ENCODE measurements at places on chromosomes 7 and 10.

GRCh38 chr10:83724471-83725241 is 414.7 kb upstream of the GHITM start:
- no peak for DNase-seq

GRCh38 chr10:93225938-93226337 is 152.2 kb downstream of the CYP26A1 start:
- DNase-seq = no peak

DNA sequence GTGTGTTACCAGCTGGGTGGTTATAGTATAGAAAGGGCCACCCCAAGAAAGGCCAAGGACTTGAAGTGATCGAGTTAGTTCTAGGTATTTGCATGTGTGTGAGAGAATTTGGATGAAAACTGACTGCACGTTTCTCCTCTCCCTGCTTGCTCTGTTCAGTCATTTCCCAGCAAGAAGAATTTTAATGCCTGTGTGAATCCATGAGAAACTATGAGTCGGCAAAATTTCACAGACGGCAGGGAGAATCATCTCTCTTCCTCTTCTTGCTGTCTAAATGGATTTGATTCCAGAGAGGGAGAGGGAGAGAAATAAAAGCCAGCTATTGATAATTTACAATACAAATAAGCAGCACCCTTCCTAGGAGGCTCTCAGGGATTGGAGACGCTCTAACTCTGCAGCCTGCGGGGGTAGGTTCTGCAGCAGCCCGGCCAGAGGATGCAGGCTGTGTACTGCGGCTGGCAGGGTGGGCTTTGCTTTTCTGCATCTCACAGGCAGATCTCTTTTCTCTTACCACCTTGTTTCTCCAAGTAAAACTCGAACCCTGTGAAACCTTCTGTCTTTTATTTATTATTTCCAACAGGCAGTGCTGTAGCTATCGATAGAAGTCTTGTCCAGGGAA is 183.6 kb downstream of the TCF7L2 start:
- no peak for DNase-seq

- DNase-seq = no peak
These were observed 62.6 kb downstream of the CACNB2 start for GRCh38 chr10:18202680-18203460.

GRCh38 chr7:104883248-104883717 is 130.7 kb upstream of the KMT2E start:
- DNase-seq = no peak

DNA sequence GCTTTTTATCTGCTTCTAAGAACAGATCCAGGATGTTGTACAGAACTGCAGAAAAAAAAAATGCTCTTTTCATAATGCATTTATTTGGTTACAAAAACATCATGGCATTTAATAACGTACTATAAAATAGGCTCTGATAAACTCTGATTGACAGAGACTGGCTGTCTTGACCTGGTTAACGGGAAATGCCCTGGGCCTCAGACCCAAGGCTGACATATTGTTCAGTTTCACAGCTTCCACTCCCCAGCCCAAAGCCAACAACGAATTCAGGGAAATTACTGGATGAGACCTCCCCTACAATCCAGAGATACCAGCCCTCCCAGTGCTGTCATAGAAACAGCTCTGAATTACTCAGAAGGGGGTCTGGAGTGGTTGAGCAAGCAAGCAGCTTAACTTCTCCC is 260.1 kb downstream of the CREB5 start:
- no peak for DNase-seq

- DNase-seq = no peak
These were observed 128.1 kb upstream of the UNC5B start for GRCh38 chr10:71084061-71084817.

- no peak for DNase-seq
These were observed 2.1 kb downstream of the ADIRF start for GRCh38 chr10:86970162-86970981.

DNA sequence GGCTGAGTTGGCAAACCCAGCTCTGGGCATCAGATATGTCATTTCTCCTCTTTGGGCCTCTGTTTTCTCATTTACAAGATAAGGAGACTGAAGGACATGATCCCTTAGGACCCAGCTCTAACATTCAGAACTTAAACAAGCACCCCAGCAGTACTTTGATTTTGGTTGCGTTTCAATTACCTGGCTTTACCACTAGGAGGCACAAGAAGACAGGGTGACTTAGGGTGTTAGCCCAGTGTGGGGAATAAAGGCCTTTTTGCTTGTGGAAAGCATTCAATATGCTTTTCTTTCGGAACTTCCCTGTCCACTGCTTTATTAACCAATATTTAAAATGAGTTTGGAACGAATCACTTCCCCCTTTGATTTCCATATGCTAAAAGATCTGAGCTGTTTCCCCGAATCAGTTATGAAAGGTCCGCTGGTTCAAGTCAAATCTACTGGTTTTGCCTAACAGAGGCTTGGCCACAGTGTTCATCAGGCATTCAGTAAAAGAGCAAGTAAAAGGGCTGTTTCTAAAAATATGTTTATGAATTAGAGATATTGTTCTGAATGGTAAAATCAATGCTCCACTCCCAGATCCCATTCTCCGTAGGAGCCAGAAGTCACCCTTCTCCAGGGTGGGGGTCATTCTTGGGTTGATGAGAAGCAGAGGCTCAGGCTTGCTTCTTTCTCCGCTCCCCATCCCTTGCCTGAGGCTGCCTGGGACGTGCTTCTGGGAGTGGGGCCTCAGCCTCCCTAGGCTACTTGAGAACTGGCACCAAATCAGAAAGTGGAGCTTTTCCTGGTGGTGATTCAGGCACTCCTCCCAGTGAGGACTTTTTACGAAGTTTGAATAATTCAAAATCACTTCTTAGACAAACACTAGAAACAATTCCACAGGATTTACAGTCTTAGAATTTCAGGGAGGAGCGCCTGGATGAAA is 105.5 kb downstream of the MYOF start:
- DNase-seq = peak; percentile 46

GRCh38 chr7:18087687-18088078 is 60.0 kb upstream of the PRPS1L1 start:
- no peak for DNase-seq

DNA sequence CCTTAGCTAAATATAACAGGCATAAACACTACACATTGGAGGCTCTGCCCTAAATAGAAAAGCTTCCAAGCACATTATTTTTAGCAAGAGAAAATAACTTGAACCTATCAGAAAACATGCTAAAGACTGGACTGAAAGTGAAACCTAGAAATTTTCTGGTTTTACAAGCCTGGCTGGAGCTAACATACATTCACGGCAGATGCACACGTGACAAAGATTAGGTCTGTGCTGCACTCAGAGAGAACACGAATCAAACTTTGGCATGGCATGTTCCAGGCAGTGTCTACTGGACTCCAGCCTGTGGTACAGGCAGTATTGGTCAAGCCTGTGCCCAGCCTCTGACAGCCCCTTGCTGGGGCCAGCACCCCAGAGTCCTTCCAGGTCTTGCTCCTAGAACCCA is 94.1 kb upstream of the PCBD1 start:
- no peak for DNase-seq

DNA sequence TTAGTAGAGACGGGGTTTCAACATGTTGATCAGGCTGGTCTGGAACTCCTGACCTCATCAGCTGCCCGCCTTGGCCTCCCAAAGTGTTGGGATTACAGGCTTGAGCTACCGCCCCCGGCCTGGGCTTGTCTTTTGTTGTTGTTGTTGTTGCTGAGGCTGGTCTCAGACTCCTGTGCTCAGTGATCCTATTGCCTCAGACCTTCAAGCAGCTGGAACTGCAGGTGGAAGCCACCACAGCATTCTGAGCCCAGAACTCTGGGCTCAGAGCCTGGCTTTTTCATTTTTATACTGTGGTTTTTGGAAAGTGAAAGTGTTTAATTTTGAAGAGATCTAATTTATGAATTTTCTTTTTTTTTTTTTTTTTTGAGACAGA is 16.2 kb upstream of the DNAJB6 start:
- no peak for DNase-seq

All from stimulated activated CD4-positive, alpha-beta T cell treated with anti-CD3 and anti-CD28 coated beads, Interleukin-2, amount 100 ng/mL, for 48 hours (primary cell).